ENCODE measurements at places on chromosomes 5 and 9. TPM values are rescaled to one million over a fixed set of nuclear protein-coding genes. Genes with fewer than 3 reads are reported as not detected.

DNA sequence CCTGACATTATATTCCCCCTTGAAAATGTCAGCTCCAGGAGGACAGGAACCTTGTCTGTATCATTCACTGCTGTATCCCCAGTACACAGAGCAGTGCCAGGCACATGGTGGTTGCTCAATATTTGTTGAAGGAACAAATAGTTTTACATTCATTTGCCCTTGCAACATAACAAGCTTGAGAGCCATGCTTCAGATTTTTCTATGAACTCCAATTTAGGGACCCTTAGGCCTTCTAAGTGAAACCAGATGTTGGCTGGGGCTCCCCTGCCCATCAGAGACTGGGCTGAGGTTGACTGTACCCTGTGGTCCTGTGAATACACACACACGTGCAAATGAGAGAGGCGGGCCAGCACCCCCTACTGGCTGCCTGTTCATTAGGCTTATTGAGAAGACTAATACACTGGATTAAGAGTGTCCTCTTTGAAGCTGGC is 214.9 kb upstream of the WWC1 start:
- DNase-seq = peak; percentile 22

GRCh38 chr9:108766626-108767161 is 89.1 kb downstream of the ACTL7B start:
- no peak for DNase-seq

DNA sequence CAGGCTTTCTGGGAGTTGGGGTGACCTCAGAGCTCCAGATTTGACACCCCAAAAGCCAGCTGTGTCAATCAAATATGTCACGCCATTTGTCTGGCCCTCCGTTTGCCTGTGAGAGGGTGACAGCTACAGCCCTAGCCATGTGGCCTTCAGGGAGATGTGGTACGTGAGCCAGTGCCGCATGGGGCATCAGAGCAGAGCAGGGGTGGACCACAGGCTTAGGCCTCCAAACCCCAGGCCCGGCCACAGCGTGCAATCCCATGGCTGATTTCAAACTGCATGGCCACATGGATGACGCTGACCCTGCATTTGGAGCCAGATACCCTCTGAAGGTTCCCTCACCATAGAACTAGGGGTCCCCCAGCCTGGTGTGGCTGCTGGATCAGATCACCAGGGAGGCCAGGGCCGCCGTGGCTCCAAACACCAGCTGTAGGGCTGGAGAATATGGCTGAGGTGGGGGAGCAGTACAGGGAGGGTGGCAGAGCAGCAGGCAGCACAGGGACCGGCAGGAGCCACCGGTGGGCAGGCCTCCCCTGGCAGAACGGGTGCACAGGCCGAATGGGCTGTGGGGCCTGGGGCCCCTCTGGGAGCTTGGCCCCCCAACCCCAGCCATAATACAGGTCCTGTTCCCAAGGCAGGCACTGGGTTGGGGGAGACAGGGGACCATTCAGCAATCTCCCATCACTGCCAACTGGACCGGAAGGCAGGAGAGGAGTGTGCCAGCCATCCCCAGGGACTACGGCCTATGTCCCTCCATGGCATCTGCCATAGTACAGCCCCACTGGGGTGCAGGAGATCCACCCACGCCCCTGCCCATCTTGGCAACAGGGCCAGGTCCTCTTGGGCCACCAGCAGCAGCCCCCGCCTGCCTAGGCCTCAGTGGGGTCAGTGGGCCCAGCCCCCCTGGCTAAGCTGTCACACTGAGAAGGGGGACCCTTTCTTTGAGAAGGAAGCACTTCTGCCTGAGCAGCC is 1.5 kb downstream of the SAPCD2 start:
- DNase-seq = no peak

CPLANE1 gene
- total RNA-seq = 0.97 TPM

GRCh38 chr9:92480291-92480771 is 2.0 kb downstream of the ASPN start:
- no peak for DNase-seq

DNA sequence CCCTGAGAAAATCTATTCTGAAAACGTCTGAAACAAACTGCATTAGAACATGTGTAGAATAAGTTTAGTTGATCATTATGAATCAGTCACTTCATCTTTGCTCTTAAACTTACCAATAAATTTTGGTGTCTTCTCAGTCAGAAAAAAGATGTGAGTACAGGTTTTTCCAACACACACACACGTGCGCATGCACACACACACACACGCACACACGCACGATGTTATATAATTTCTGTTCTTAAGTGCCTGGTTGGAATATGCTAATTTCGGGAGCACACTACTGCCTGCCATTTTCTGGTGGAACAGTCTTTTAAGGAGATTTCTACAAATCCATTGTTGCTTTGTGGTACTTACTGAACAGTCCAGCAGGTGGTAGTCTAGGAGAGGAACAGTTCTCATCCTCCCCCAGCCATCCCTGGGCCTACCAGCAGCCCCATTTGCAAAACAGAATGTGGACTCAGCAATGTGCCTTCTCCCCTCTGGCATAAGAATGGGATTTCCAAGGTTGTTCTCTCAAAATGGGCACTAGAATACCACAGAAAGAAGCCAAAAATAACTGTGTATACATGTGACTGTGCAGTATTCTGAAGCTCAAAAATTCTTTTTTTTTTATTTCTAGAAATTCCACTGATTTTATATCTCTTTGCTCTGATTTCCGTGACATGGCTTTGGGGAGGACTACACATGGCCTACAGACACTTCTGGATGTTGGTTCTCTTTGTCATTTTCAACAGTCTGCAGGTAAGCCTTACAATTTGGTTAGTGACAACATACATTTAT is 281.3 kb downstream of the ARRDC3 start:
- peak; percentile 85 for DNase-seq

- DNase-seq = no peak
These were observed 7.9 kb upstream of the LHX6 start for GRCh38 chr9:122236681-122237080.

DNA sequence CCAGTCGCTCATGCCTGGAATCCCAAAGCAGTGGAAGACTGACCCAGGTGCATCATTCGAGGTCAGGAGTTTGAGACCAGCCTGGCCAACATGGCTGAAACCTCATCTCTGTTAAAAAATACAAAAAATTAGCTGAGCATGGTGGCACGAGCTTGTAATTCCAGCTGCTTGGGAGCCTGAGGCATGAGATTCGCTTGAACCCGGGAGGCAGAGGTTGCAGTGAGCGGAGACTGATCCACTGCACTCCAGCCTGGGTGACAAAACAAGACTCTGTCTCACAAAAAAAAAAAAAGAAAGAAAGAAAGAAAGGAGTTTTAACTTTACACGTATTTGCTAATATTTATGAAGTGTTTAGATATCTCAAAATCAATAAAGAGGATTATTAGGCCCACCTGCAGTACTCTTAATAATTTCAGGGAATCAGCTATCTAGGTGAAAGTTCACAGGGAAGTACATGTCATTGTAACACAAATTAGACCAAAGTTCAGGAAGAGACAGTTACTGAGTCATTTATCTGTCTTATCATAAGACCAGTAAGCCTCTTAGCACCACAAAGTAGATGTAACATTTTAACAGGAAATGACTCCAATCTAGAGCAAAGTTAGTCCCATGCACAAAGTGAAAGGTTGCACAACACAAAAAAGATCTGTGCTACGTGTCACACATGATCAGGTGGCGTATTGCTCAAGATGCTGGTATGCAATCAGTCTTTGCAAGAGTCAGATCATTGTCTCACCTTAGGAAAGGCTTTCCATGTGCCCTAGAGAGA is 34.1 kb upstream of the PLIN2 start:
- peak; percentile 89 for DNase-seq

TNIP1 gene
- 103 TPM for total RNA-seq
